Ureter (tissue), 1 donor: ENCODE measurements at places on chromosomes 4 and X.
A peak's percentile ranks its signal among the peaks of the same experiment; 100 is the strongest.

DNA sequence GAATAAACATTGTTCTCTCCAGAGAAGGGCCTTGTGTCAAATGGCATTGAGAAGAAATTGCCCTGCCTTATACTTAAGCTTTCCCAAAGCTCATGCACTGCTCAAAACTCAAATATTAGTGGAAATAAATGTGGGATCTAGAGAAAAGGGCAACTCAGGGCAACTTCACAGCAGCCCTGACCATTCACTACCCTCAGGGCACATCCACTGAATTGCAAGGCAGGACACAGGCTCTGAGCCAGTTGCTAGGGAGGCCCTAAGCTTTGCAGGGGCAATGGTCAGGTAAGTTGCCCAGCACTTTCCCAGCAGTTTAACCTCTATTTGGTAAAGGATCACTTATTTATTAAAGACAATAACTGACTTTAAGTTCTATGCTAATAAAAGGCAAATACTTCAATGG, 255.3 kb upstream of the TEX13A start:
- DNase-seq: no peak

- no peak for DNase-seq
Measured at GRCh38 chrX:16946971-16947562, 609 bp downstream of the REPS2 start.

DNA sequence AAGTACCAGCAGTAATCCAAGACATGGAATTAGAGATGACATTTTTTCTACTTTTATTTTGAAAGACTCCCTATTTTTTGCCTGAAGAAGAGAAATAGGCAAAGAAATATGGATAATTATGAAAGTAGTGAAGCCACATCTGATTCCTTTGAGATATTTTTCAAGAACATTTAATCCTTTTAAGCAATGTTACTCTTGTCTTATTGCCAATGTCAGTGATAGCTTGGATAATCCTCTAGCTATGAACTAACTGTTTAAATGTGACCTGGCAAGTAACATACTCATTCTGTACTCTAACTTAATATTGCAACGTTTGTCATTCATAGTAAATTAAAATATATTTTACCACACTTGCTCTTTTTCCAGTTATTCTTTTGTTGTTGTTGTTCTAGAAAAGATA, 181.3 kb downstream of the VEGFC start:
- DNase-seq: no peak

DNA sequence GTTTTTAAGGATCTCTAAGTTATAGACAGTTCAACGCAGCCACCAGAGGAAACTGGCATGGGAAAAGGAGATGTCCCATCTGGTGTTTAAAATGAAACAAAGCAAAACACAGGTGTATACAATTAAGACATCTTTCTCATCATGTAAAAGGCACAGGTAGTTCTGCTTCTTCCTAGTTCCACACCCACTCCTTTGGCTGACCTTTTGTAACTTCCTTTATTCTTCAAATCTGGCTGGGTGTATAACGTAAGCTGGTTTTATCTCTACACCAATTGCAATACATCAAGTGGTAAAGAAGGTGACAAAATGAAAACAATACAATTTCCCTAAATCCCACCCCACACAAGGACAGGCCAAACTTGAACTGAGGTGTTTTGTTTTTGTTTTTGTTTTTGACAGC, 27.3 kb upstream of the FBXW7 start:
- no peak for DNase-seq

DNA sequence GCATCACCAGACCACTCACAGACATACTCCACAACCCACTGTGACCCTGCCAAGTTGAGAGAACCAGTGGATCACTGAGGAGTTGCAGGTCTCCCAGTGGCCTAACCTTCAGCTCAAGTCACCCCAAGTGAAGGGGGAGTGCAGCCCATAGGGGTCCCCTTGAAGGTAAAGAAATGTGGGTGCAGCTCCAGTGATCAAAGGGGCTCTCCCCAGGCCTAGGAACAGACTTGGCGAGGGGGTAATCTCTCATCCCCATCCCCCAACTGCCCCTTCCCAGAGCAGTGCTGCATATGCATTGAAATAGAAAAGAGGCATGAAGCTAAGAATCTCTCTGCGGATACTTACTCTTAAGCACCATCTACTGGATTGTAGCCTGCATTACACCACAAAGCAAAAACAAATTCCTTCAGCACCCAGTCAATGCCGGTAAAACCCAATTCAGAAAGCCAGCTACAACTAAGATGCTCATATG, 27.0 kb downstream of the MAGEE1 start:
- DNase-seq: no peak

GRCh38 chrX:124226129-124226528, 106.3 kb upstream of the TEX13D start:
- no peak for DNase-seq

DNA sequence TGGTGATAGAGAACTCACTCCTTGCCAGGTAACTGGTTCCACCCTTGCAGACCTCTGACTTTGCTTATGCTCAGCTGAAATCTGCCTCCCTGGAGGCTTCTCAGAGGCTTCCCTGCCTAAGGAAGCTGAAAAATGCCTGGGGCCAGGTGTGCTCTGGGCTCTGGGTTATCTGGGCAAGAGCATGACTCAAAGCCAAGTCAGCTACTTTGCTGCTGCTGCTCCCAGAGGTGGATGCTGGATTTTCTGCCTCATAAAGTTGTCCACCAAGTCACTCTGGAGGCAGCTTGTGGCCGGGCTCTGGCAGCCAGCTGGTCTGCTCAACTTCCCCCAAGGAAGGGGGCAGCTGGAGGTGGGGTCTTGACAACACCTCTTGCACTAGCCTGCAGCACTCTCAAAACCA, 132.7 kb downstream of the PJA1 start:
- DNase-seq: peak; percentile 46

GRCh38 chr4:24659241-24659961, 75.0 kb upstream of the DHX15 start:
- no peak for DNase-seq

GRCh38 chrX:103092942-103093341, at the start of gene NXF3:
NXF3 (minus strand) TSS chrX:103093143; CDS start chrX:103093023, 120 bp downstream.
- no peak for DNase-seq

- no peak for DNase-seq
Measured at GRCh38 chrX:92213786-92214185, 434.6 kb downstream of the PCDH11X start.

DNA sequence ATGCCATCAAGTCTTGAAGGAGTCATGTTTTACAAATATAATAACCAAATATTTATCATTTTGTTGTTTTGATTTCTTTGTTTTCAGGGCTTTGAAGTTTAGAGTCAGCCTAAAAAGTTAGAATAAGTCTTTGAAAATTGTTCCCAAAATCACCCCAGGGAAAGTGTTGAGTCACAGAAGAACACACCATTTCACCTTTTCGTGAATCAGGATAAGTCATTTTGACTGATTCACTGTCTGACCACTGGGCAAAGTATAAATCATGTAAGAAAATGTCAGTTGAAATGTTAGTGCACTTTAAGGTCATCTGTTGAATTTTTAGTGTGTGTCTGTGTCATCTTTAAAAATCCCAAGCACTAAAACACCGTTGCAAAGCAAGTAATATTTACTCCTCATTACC, 1320.1 kb downstream of the RPA4 start:
- no peak for DNase-seq

GRCh38 chr4:89249716-89250361, 57.8 kb downstream of the GPRIN3 start:
- DNase-seq: no peak

GRCh38 chrX:2910109-2910508, 19.0 kb downstream of the ARSD start:
- DNase-seq: no peak

- no peak for DNase-seq
Measured at GRCh38 chr4:163564221-163564720, 69.8 kb downstream of the TMA16 start.

GRCh38 chrX:1914606-1915365, 299.9 kb downstream of the ASMT start:
- DNase-seq: no peak

- no peak for DNase-seq
Measured at GRCh38 chr4:140266958-140267568, 106.4 kb upstream of the SCOC start.

GRCh38 chr4:113524096-113524495, 237.4 kb downstream of the CAMK2D start:
- DNase-seq: no peak

DNA sequence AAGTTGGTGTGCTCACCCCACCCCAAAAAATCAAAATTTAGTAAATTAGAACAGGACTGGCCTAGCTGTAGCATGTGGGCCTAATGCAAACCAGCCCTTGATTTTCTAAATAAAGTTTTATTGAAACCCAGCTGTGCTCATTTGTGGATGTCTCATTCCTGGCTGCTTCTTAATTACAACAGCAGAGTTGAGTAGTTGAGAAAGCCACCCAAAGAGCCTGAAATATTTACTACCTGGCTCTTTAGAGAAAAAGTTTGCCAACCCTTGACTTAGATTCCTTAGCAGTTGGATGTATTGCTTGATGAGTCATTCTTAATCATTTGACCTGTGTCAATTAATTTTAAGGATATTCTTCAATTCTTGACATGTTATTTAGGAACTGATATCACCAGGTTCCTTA, 168.3 kb upstream of the PUDP start:
- DNase-seq: no peak

- no peak for DNase-seq
Measured at GRCh38 chrX:130885996-130886395, 17.0 kb downstream of the ENOX2 start.

GRCh38 chr4:179151770-179152169, 1709.5 kb upstream of the AGA start:
- DNase-seq: no peak

DNA sequence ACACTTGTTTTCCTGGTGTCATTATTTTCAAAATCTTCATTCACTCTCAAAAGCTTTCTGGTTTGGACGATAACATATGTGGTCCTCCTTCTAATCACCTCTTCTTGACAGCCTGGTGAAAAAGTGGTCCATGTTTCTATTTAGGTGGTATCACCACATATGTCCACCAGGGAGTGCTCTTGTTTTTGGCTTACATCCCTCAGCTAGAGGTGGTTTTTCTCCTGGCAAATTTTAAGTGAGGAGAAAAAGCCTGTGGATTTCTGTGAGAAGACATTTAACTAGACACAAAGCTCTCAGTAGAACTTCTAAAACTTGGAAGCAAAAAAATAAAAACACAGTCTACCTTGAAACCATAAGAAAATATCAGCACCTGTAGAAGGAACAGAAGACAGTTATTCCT, 58.0 kb upstream of the FRMPD4 start:
- DNase-seq: no peak

DNA sequence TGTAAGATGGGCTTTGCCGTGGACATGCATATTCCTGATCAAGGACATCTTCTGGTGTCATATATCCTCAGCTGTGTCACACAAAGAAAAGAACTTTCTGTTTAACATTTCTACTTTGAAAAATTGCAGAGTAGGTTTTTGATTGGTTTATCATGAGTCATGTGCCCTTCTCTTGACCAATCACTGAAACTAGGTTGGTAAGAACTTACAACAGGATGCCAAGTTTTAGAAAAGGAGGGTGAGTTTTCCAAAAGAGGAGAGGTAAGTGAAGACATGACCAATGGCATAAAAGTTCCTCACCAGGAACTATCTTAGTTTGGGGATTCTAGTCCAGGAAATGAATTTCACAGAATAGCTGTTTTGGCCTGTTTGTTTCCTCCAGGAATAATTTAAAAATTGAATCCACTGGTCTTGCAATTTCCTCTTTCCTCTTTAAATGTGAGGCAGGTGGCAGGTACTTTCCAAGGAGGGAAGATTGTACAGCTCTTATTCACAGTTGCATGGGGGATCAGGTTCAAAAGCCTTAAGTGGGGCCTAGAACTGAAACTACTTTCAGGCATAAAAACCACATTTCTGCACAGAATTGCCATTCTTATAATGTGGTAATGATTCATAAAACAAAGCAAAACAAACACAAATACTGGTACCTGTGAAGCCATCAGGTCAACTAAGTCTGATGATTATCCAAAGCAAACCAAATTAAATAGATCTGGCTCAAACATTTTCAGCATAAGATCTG, 1114.5 kb upstream of the LCORL start:
- DNase-seq: no peak

GRCh38 chr4:113707048-113707447, 54.5 kb downstream of the CAMK2D start:
- DNase-seq: no peak

- DNase-seq: no peak
Measured at GRCh38 chr4:52945326-52945898, 83.3 kb downstream of the RASL11B start.
